ENCODE measurements at places on chromosomes 4 and X.

DNA sequence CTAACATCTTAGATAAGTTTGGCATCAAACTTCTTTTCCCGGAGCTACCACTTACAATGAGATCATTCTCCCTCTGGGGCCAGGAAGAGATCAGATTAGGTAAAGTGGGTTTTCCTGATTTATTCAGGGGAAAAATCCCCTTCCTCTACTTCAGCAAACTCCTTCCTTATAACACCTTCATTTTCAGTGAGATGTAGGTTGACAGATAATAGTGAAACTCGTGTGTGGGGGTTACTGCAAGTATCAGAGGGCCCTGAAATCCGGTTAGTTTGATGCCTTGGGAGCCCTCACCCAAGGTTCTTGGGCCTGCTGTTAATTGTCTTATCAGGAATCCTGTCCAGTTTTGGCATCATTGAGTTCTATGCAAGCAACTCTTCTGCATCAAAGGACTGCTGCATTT lies 10.8 kb downstream of the FTHL17 start:
- DNase-seq, result no peak

- DNase-seq, result no peak
These were observed 57.3 kb upstream of the FAM9B start for GRCh38 chrX:9091258-9091657.

DNA sequence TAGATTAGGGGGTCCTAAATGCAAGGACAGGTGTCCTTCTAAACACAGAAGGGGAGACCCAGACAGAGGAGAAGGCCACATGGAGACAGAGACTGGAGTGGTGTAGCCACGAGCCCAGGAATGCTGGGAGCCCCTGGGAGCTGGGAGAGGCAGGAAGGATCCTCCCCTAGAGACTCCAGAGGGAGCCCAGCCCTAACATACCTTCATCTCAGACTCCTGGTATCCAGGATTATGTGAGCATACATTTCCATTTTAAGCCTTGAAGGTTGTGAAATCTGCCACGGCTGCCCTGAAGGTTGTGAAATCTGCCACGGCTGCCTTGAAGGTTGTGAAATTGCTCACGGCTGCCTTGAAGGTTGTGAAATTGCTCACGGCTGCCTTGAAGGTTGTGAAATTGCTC lies 148.4 kb downstream of the ASMT start:
- DNase-seq, result no peak

- no peak for DNase-seq
These were observed 141.5 kb downstream of the TENM3 start for GRCh38 chr4:182384631-182385091.

GRCh38 chr4:120837656-120838055 lies 84.9 kb downstream of the PRDM5 start:
- no peak for DNase-seq

GRCh38 chr4:25386926-25387325 lies 9.9 kb downstream of the ANAPC4 start:
- no peak for DNase-seq

GRCh38 chrX:47564438-47565085 lies 3.6 kb downstream of the ARAF start:
- no peak for DNase-seq

GRCh38 chrX:40176351-40177116 lies 78.8 kb upstream of the BCOR start:
- peak; percentile 72 for DNase-seq

- no peak for DNase-seq
These were observed 59.9 kb downstream of the CXCL13 start for GRCh38 chr4:77665381-77666069.

- no peak for DNase-seq
These were observed 247.9 kb downstream of the CCSER1 start for GRCh38 chr4:90375081-90375480.

- DNase-seq, result no peak
These were observed 15.0 kb downstream of the UGT8 start for GRCh38 chr4:114613560-114613959.

DNA sequence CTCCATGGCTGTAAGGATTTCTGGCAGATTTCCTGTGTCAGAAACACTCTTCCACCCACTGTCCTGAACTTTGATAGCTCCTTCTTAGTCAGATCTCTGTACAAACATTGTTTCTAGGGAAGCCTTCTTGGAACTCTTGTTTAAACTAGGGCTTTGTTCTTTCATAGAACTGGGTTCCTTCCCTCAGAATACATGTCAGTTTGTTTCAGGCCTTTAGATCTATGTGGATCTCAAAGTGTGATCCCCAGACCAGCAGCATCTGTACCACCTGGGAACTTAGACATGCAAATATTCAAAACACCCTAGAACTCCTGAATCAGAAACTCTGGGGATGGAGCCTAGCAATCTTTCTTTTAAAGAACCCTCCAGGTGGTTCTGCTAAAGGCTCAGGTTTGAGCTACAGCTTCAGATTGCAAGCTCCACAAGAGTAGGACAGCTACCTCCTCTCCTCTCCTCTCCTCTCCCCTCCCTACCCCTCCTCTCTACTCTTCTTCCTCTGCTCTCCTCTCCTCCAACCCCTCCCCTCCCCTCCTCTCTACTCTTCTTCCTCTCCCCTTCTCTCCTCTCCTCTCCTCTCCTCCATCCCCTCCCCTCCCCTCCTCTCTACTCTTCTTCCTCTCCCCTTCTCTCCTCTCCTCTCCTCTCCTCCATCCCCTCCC lies 12.7 kb downstream of the RASSF6 start:
- no peak for DNase-seq

GRCh38 chr4:136690360-136690759 lies 841.9 kb downstream of the PCDH18 start:
- DNase-seq, result no peak

- no peak for DNase-seq
These were observed 433.7 kb downstream of the GPM6A start for GRCh38 chr4:175378372-175378771.

All from GDM1 (cell line).